ENCODE measurements at places on chromosomes 16 and 17.

DNA sequence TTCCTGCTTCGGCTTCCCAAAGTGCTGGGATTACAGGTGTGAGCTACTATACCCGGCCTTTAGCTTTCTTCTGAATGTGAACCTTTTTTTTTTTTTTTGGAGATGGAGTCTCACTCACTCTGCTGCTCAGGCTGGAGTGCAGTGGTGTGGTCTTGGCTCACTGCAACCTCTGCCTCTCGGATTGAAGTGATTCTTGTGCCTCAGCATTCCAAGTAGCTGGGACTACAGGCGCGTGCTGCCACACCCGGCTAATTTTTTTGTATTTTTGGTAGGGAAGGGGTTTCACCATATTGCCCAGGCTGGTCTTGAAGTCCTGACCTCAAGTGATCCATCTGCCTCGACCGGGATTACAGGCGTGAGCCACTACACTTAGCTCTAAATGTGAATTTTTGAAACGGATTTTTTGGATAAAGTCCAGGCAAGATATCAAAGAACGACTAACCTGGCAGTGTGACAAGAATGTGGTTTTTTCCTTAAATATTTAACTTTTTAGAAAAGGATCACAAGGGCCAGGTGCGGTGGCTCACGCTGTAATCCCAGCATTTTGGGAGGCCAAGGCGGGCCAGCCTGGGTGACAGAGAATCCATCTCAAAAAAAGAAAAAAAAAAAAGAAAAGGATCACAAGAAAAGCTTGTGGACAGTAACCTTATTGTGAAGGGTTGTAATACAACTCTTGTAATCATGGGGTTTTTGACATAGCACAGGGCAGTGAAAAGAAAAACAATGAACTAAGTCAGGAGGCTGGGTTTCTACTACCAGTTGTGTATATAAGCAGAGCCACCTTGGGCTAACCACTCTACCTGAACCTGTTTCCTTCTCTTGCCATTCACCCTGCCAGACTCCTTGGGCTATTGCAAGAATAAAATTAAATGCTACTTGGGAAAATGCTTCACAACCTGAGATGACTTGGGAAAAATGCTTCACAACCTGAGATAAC lies 6.2 kb downstream of the BRCA1 start:
- DNase-seq = no peak

- no peak for DNase-seq
Measured at GRCh38 chr16:65323655-65324237, 201.9 kb upstream of the CDH11 start.

- DNase-seq = no peak
Measured at GRCh38 chr16:13070268-13070667, 168.9 kb downstream of the SHISA9 start.

DNA sequence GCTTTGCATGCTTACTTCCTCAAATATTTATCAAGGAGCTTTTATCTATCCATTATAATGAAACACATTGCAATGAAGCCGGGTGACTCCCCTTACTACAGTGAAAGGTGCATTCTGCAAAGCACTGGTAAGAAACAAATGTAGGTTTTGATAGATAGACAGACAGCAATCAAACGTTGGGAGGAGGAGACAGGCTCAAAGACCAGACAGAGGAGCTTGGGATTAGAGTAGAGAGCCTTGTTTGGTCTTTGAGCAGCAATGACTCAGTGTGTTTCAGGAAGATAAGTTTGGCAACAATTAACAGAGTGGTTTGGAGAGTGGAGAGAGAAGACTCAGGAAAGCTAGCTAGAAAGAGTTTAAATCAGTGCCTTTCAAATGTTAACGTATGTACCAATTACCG lies 68.8 kb downstream of the ZNF18 start:
- DNase-seq = no peak

DNA sequence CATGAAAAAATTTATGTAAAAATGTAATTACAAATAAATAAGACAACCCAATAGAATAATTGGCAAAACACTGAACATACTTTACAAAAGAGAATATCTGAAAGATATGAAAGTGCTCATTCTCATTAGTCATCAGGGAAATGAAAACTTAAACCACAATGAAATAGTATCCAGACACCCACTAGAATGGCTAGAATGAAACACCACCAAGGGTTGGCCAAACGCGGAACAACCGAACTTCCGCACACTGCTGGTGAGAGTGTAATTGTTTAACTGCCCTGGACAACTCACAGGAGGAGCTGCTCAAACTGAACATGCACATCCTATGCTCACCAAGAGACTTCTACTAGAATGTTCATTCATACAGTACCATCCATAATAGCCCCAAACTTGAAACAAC lies 5.8 kb upstream of the ZDHHC7 start:
- DNase-seq = no peak

GRCh38 chr16:69466547-69466946 lies 42.1 kb downstream of the CYB5B start:
- DNase-seq = no peak

DNA sequence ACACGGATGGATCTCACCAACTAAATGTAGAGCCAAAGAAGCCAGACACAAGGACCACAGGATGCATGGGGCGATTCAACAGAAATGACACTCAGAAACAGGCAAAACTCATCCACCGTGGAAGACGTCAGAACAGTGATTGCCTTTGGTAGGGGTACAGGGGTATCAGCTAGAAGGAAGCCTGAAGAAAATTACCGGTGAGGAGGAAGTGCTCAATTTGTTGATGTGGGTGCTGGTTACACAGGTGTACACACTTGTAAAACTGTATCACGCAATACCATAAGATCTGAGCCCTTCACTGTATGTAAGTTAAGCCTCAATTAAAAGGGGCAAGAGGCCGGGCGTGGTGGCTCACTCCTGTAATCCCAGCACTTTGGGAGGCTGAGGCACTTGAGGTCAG lies 226.1 kb downstream of the C16orf78 start:
- no peak for DNase-seq

GRCh38 chr17:44758414-44759085 lies at the start of gene ADAM11:
ADAM11 (plus strand) TSS chr17:44758988; CDS start chr17:44759200, 212 bp downstream.
- no peak for DNase-seq

- no peak for DNase-seq
Measured at GRCh38 chr16:78490431-78490830, 391.0 kb downstream of the WWOX start.

- no peak for DNase-seq
Measured at GRCh38 chr17:48384164-48384563, 45.9 kb downstream of the SKAP1 start.

DNA sequence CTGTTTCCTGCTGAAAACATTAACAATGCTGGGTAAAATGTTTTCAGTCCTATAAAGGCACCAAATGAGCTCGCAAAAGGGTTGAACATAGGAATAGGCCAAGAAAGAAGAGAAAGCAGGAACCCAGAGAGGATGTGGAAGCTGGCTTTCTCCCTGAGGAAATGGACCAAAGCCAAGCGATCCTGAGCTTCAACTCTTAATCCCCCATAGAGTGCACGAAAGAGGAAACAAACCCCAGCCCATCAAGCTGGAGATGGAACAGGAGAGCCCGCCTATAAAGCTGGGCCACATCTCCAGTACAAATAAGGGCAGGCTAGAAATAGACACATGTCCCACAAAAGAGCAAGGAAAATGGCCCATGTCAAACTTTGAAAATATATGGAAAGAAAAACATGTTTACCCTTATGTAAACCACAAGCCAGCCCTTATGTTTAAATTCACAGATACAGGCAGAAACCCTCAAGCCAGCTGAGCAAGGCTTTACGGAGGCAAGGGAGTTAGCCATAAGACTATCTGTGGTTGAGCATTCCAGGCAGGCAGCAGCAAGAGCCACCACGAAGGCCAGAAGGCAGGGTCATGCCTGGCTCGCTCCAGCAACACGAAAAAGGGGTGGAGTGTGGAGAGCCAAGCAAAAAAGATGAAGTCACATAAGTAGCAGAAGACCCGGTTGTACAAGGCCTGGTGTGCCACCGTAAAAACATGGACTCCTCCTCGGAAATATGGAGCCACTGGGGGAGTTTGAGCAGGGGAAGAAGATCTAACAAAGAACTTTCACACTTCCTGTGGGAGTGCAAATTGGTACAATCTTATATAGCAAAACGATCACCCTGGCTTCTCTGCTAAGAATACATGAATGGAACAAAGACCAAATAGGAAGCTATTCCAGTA lies 27.8 kb downstream of the COPRS start:
- DNase-seq = no peak

- no peak for DNase-seq
Measured at GRCh38 chr16:84184775-84185174, 2.1 kb downstream of the TAF1C start.

DNA sequence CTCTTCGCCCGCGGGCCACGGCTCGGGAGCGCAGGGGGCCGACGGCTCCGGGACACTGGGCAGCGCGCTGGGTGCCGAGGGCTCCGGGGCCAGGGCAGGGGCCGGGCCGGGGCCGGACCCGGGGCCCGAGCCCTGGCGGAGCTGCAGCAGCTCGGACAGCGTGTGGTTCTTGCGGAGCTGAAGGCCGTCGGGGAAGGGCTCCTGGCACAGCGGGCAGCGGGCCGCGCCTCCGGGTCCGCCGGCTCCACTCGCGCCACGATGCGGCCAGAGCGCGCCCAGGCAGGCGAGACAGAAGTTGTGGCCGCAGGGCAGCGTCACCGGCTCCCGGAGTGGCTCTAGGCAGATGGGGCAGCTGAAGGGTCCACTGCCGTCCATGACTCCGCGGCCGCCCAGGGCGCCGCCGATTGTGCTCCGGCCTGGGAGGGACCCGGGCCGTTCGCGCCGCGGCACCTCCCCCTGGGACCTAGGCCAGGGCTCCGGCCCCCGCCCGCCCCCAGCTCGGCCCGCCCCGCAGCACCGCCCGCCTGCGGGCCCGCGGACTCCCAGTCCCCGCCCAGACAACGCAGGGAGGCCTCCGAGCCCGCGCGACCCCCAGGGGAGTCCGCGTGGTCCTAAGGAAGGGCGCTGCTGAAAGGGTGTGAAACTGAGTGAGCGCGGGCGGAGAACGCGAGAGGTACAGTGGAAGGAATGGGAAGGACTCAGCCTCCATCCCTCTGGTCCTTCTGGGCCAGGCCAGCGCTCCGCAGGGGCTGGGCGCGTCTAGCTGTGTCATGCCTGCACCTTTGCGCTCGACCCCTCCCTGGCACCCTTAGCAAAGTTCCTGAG lies at the start of gene TRIM47:
TRIM47 (minus strand) TSS at position 408 of the 825 bp plus-strand sequence; CDS start at position 375, 33 bp downstream.
- DNase-seq = no peak

DNA sequence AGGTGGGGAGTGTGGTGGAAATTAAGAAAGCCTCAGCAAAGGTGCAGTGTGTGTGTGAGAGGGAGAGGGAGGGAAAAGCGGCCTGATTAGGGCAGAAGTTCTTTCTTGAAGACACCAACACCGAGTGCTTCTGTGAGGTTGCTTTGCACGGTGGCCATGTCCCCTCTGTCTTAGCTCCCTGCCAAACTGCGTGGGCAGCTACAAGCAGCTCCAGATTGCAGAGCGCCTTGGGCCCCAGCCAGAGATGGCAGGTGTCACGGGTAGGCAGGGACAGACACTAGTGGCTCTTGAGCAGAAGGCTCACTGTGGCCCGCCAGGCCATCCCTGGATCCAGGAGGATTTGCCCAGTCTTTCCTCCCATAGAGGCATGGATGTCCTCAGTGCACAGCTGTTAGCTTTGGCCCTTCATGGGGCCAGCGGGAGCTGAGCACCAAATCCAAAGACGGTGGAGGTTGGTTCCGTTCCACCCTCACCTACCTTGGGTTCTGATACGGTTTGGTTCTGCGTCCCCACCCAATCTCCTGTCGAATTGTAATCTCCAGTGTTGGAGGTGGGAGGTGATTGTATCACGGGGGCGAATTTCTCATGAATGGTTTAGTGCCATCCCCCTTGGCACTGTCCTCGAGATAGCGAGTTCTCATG lies 21.4 kb downstream of the KIAA0513 start:
- DNase-seq = no peak

DNA sequence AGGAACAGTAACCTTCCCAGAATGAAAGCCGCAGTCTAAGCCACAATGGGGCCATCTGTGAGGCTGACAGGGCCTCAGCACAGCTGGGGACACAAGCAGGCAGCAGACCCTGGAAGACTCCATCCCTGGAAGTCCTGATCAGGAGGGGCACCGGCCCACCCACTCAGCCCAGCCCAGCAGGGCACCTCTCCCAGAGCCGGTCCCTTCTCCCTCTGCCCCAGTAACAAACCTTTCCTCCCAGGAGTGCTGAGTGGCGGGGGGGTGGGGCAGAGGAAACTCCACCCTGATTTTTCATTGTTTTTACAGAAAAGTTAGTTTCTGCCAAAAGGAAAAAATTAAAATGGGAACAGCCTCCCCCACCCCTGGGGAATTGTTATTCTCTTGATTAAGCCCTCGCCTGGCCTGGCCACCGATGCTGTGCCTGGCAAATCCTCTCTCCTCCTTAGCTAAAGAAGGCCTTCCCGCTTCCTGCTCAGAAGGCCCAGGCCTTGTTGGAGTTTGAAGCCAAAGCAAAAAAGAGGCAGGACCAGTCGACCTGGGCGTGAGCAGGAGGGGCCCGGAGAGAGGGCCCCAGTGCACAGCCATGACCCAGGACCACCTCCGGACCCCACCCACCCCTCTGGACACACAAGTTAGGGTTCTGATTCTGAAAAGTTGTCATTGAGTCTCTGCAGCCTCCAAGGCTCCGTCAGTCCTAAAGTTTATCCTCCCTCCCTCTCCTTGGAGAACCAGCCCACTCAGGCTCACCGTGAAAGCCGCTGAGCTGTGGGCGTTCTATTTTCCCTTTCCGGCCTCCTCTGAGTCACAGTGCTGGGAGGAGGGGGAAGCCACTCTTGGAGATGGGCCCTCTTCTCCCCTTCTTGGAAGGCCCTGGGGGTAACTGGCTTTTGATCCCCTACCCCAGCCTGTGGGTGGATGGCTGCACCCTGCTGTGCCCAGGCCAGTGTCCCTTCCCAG lies 128.4 kb upstream of the TNRC6C start:
- no peak for DNase-seq

DNA sequence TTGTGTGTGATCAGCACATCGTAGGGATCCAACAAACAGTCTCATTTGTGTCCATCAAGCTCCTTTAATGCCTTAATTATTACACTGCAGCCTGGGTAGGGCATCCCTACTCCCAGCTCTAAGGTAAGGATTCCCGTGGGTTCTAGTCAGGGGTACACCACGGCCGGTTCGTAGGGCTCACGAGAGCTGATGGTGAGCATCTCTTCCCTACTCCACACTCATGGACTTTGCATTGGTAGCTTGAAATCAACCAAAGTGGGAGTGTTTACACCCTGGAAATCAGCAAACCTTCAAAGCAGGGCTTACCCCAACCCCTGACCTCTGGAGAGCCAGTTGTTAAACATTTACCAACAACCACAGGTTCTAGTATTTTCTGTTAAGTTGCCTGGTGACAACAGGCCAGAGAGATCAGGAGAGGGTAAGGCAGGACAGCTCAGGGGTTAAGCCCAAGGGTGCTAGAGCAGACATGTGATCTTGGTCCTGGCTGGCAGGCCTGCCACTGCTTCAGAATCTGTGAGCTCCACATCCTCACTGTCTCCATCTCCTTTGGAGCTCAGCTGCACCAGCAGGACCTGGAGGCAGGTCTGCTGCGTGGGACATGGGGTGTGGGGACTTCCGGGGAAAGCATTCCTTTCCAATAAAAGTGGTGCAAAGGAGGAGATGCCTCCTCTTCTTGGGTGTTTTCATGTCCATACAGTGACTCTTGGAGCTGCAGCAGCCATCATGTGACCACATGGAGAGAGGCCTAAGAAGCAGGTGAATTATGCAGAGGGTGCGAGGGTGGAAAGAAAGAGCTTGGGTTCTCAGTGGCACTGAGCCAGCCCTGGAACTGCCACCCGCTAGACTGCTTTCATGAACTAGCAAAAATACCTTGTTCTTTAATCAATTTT lies 36.1 kb upstream of the ZCCHC14 start:
- no peak for DNase-seq

GRCh38 chr16:2517954-2518605 lies 2.1 kb upstream of the AMDHD2 start:
- DNase-seq = no peak

- no peak for DNase-seq
Measured at GRCh38 chr16:23024044-23024443, 125.2 kb downstream of the USP31 start.
